ENCODE measurements at places on chromosomes 2 and 18. TPM values are rescaled to one million over a fixed set of nuclear protein-coding genes. Genes with fewer than 3 reads are reported as not detected.

GRCh38 chr2:237201461-237202287 is 116.0 kb downstream of the COPS8 start:
- DNase-seq = peak; percentile 97

- DNase-seq = no peak
These were observed 194.4 kb upstream of the ID2 start for GRCh38 chr2:8487461-8487932.

- no peak for DNase-seq
These were observed 9.6 kb upstream of the THNSL2 start for GRCh38 chr2:88160517-88160916.

GRCh38 chr2:88747990-88748389 is 56.5 kb downstream of the RPIA start:
- no peak for DNase-seq

GRCh38 chr2:175842996-175843395 is 159.1 kb downstream of the LNPK start:
- DNase-seq = no peak

DNA sequence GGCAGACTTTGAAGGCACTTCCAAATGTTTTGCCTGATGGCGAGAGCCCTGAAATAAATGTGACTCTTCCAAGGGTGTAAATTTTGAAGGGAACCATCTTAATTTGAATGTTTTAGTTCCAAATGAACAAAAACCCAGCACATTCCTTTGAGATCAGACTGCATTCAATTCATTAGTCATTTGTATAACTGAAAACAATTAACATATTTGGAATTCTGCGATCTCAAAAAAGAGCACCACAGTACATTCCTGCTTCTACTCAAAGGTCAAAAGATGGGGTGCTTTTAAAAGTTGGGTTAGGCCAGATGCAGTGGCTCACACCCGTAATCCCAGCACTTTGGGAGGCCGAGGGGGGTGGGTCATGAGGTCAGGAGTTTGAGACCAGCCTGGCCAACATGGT is 38.2 kb upstream of the CHRNA1 start:
- DNase-seq = peak; percentile 51

DNA sequence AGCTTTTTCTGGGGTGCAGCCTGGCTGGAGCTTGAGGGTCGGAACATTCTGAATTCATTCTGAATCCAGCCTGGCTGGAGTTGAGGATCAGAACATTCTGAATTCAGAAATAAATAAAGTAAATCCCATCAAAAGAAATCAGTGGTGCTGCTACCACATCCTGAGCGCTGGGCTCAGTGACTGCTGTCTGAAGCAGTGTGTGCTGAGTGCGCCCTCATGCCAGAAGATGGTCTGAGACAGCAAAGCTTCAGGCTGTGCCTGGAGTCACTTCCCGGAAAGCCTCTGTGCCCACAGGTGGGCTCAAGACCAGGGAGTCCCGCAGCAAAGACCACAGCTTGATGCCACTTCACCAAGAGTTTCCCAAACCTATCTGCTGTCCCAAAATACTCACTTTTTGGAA is 187.9 kb downstream of the VAPA start:
- no peak for DNase-seq

DNA sequence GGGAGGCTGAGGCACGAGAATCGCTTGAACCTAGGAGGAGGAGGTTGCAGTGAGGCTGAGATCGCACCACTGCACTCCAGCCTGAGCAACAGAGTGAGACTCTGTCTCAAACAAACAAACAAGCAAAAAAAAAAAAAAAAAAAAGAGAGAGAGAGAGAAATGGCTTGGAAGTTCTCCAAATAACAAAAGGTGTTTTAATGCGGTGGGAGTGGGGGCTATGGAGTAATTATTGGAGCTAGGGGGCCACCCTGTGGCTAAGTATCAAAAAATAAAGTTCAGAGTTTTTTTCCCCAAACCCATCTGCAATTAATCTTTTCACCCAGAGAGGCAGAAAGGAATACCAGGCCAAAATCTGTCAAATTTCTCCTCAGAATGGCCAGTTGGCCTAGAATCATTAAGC is 23.0 kb upstream of the CEP68 start:
- DNase-seq = peak; percentile 51

GRCh38 chr18:60847517-60847916 is 474.9 kb upstream of the MC4R start:
- DNase-seq = no peak

Gene EFEMP1
- 12.3 TPM for total RNA-seq

Gene ADD2
- 50.5 TPM for total RNA-seq

DNA sequence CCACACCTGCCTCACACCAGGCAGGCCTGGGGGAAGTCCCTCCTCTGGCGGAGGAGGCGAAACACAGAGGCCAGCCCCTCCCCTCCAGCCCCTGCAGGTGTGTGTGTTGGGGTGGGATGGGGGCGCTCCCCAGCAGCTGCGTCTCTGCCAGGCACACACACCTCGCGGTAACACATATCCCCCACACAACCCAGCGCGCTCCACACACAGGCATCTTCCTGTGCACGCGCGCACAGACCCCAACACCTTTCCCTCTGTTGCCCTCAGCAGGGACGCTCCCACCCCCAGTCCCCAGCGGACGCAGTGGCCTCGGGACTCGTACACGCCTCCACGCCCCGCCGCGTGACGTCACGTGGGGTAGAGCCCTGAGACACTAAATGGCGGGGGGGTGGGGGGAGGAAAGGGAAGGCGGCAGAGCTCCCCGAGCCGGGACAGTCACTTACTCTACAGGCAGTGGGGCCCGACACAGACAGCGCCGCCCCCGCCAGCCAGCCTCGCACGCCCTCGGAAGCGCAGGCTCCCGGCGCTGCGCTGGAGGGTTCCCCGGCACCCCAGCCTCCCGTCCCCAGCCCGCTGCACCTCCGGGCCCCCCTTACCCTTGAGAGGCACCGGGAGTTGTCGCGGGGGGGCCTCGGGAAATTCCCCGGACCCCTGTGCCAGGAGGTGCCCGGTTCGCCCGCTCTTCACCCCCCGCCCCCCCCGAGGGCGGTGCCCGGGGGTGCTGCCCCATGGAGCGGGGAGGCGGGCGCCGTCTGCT is at the start of gene WNT10A:
Gene WNT10A, plus strand, starts transcription at position 751 of the 757 bp plus-strand sequence. CDS start 144 bp downstream, outside the sequence.
- no peak for DNase-seq

Gene CPS1
- 50.7 TPM for total RNA-seq

Gene CLASP1
- total RNA-seq = 36.6 TPM

GRCh38 chr2:122237450-122237849 is 482.0 kb downstream of the TSN start:
- DNase-seq = no peak

Gene YES1
- total RNA-seq = 148 TPM

DNA sequence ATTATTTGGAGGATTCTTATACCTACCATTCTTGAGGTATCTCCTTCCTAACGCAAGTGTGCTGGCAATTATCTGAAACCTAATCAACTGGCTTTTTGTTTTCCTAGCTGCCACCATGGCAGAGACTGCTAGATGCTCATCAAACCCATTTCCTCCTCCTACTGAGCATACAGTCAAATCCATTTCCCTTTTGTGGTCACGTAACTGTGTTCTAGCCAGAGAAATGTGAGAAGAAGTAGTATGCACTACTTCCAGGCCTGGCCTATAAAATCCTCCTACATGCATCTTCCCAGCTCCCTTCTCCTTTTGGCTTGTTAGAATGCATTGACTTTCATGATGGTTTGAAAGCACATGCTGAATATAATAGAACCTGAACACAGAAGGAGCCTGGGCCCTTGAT is 494.1 kb upstream of the MEIS1 start:
- DNase-seq = no peak

Data from A172 (cell line).